SJSA1 (cell line): ENCODE measurements at places on chromosomes 1 and 21.

DNA sequence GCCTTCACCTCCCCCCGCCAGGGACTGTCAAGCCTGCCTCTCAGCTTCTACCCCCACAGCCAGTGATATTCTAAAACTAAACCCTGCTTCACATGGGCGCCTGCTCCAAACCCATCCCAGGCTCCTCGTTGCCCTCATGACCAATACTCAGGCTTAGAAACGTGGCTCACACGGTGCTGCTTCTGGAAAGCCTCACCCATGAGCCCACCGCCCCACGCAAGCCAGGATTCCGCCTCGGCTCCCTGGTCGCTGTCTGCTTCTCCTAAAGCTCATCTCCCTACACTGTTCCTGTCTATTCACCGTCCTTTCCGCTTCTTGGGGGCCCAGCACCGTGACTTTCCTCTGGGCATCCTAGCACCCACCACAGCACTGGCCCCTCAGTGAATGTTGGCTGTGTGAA is 72.5 kb downstream of the NID1 start:
- no peak for DNase-seq

GRCh38 chr1:11664336-11665065 is 501 bp downstream of the FBXO6 start:
- DNase-seq, result peak; percentile 26

DNA sequence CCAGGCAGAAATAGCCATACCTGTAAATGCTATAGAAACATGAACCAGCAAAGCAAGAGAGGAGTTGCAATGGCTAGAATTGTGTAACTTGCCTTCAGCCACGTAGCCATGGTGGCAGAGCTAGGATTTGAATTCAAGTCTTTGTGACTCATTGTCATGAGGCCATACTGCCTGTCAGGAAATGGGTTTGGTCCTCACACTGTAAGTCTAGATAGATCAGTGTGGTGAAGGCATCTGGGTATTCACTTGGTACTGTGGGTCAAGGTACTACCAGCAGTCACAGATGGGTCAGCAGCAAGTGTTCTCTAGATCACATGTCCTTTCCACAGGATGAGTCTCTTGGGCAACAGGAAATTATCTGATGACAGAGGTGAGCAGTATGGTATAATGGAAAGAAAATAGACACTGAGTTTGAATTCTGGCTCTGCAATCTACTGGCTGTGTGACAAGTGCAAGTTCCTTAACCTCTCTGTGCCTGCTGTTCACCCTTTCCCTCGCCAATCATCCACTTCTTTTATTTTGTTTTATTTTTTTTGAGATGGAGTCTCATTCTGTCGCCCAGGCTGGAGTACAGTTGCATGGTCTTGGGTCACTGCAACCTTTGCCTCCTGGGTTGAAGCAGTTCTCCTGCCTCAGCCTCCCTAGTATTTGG is 36.9 kb downstream of the FGGY start:
- DNase-seq, result no peak

GRCh38 chr1:109399326-109399957 is 1.7 kb upstream of the SORT1 start:
- DNase-seq, result no peak

GRCh38 chr1:236526079-236526478 is 2.3 kb downstream of the LGALS8 start:
- DNase-seq, result no peak

DNA sequence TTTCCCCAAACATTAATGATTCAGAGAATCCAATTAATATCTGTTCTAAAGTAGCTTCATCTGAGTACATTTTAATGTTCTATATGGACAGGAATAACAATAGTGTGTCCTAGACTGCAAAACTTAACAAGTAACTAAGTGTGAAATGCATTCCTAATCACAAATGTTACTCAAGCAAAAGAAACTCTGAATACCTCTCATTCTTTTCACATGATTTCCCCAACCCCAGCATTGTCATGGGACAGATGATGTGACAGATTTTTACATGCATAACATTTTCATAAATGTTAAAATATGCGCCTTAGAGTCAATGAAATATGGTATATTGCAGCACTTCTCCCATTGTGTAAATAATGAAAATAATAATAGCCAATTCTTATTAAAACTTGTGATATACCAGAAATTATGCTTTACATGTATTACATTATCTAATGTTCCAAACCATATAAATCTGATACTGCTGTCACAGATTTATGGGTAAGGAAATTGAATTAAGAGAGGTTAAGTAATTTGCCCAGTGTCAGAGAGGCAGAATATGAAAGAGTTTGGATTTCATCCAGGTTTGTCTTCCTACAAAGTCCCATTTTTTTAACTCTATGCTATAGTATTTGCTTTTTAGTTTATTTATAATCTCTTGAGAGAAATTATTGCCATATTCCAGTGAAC is 269.4 kb downstream of the LRRC7 start:
- no peak for DNase-seq

DNA sequence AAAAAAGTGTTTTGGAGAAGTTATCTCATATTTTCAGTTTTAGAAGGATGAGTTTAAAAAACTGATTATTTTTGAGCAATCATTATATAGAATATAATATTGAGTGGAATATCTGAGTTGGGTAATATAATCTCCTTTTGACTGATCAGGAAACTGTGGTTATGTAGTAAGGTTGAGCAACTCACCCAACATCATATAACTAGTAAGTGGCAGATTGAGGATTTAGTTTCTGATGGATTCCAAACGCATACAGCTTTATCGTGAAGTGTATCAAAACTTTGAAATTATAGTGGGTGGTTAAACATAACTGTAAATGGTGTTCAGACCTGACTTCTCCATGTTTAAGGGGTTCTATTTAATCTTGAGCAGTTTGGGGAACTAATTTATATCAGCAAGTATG is 98.6 kb downstream of the OLFM3 start:
- no peak for DNase-seq

DNA sequence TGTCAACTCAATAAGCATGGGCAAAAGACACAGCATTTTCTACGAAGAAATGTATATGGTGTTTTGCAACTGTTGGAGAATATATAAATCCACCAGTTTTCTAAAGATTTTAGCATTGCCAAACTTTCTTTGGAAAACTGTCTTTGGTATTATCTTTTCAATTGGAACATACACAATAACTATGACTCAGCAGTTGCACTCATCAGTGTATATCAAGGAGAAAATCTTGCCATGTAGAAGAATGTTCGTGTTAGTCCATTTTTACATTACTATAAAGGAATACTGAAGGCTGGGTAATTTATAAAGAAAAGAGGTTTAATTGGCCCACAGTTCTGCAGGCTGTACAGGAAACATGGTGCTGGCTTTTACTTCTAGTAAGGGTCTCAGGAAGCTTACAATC is 41.1 kb downstream of the PRKAA2 start:
- no peak for DNase-seq

GRCh38 chr1:53575141-53575954 is 116.1 kb downstream of the DMRTB1 start:
- DNase-seq, result no peak

GRCh38 chr1:226086776-226087175 is 24.3 kb downstream of the H3-3A start:
- no peak for DNase-seq

- no peak for DNase-seq
Observed at GRCh38 chr1:173127369-173128307, 76.9 kb upstream of the TNFSF18 start.

- no peak for DNase-seq
Observed at GRCh38 chr1:200258447-200259375, 151.1 kb downstream of the ZNF281 start.

DNA sequence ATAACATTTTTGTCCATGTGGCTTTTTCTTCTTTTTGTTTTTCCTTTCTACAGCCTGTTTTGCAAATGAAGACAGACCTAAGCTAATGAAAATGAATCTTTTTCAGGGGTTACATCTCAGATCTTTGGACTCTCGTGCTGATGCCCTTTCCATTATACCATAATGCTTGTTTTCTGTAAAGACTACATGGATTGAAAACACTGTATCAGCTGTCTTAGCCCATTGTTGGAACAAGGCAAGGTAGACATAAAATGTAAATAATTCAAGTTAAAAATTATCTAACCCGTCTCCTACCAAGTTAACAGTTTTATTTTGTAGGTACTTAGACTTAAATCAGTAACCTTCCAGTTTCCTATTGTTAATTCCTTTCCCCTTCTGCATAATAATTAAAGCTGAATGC is 44.9 kb downstream of the RPRD2 start:
- no peak for DNase-seq

DNA sequence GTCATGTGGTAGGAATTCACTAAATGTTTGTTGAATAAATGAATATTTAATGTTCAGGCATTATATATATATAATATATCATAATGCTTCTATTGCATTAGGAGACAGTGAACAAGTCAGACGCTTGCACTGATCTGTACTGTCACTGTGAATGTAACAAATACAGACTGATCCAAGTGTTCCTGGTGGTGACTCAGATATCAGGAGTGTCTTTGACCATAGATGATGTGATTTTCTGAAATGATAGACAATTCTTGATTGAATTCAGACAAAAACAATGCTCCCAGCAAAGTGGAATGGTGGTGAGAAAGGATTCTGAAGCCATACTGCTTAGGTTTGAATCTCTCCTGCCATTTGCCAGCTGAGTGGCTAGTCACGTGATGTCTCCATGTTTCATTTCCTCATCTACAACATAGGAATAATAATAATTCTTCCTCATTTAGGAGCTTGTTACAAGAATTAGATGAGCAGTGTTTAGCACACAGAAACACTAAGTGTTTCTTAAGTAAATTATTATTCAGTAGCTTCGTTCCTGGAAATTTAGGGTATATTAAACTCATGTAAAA is 71.0 kb downstream of the OLFML2B start:
- DNase-seq, result no peak

GRCh38 chr1:77514921-77515776 is 167.3 kb downstream of the ZZZ3 start:
- peak; percentile 78 for DNase-seq

GRCh38 chr1:1181938-1182410 is 8.3 kb downstream of the TTLL10 start:
- DNase-seq, result no peak

DNA sequence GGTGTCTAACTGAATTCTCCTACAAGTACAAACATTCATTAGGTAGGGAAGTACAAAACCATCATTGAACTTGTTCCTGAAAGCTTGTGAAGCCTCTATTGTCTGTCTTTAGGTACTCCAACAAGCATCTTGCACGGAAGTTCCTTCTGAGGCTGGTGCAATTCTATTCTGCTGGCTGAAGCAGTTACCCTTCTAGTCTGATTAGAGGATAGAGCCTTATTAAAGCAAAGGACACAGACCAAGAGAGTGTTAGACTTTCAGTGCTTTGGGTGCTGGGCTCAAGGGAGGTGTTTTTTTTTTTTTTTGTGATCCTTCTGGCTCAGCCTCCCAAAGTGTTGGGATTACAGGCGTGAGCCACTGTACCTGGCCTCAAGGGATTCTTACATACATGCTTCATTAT is 43.8 kb downstream of the HHAT start:
- DNase-seq, result peak; percentile 25

GRCh38 chr1:17739050-17739449 is 16.1 kb upstream of the ACTL8 start:
- no peak for DNase-seq

DNA sequence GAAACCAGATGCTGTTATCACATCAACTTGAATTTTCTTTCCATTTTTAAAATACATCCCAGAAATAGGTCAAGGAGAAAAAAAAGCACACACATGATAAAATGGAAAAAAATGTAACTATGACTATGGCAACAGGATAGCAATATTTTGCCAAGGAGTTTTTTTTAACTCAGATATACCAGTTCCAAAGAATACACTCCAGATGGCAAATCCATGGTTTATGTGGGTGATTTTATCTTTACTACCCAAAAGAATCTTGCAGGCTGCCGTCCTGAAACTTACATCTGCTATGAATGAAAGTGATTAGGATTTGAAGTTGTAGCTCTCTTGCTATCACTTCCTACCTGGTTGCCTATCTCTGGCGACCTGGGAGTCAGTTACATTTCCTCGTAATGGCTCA is 91.0 kb upstream of the PLPPR4 start:
- no peak for DNase-seq

- no peak for DNase-seq
Observed at GRCh38 chr1:32848354-32849063, 22.2 kb downstream of the FNDC5 start.

DNA sequence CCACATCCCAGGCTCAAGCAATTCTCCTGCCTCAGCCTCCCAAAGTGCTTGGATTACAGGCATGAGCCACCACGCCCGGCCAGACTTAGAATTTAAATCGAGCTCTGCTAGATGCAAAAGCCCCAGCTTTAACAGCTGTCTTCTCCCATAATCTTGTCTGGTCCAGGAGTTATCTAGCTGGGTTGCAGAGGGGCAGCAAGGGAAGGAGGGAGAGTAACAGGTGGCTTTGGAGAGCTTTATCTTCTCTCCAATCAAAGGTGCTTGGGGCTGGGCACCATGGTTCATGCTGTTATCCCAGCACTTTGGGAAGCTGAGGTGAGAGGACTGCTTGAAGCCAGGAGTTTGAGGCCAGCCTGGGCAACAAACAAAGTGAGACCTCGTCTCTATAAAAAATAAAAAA is 3.9 kb downstream of the RHBG start:
- no peak for DNase-seq

DNA sequence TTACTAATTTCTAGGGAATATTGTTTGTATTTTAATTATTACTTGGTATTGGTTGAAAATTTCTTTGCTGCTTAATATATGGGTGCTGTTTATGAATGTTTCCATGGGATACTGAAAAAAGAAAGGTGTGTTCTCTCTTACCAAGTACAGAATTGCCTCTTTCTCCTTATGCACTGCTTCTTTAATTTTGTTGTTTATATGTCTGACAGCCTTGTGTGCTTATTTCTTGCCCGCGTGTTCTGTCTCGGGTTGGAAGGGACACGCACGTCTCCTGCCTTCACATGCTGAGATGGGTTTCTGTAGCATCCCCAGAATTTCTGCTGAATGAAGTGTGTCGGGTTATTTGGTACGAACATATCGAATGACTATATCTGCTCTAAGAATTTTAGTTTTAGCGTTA is 51.1 kb downstream of the AGPAT3 start:
- DNase-seq, result no peak

- no peak for DNase-seq
Observed at GRCh38 chr21:46063227-46063626, 34.7 kb upstream of the COL6A2 start.

GRCh38 chr1:108913105-108913948 is 36.5 kb downstream of the GPSM2 start:
- DNase-seq, result no peak

- no peak for DNase-seq
Observed at GRCh38 chr1:159843459-159843858, 16.8 kb downstream of the SLAMF8 start.
